ENCODE measurements at places on chromosomes 1 and 21.

DNA sequence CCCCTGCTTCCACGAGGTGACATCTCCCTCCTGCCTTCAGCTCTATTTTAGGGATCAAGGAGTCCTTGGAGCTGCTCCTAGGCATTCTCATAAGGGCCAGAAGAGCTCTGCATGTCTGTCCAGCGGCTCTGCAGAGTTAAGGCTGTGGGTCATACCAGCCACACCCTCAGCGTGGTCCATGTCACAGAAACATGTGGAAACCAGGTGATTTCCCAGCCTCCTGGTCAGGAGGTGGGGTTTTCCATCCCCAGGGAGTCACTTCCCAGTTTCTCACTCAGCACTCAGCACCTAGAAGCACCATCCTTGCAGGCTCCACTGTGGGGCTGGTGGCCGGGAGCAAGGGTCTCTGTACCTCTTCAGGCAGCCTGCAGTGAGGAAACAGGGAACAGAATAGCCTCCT lies 1.4 kb upstream of the TNFRSF1B start:
- no peak for DNase-seq

DNA sequence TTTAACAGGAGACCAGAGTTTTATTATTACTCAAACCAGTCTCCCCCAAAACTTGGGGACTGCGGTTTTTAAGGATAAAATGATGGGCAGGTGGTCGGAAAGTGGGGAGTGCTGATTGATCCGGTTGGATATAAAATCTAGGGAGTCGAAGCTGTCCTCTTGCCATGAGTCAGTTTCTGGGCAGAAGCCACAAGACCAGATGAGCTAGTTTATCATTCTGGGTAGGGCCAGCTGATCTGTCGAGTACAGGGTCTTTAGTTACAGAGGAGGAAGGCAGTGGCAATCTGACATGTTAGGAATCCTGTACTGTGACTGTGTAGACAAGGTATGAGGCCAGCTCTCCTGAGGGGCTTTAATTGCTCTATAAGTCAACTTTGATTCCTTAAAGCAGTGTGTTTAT lies 22.9 kb upstream of the FOXE3 start:
- no peak for DNase-seq

- peak; percentile 59 for DNase-seq
These were observed 22.7 kb upstream of the IFNGR2 start for GRCh38 chr21:33380483-33380998.

GRCh38 chr1:84574936-84575335 lies 696 bp upstream of the CTBS start:
- DNase-seq = no peak

GRCh38 chr1:221992427-221992826 lies 250.5 kb upstream of the DUSP10 start:
- no peak for DNase-seq

DNA sequence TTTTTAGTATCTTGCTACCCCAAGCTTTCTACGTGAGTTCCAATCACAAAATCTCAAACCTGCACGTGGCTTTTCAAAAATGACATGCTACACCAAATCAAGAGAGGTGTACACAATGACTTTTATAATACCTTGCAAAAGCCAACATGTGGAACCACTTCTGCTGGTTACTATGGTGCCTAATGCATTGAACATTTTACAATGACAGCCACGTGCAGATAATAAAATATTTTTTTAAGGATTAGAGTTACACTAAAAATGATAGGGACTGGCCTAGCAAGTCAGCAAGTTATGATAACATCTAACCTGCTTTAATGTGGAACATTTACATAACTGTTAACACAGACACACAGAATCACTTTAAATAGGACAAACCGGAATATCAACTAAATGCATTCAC lies 30.2 kb downstream of the EYA3 start:
- DNase-seq = no peak

DNA sequence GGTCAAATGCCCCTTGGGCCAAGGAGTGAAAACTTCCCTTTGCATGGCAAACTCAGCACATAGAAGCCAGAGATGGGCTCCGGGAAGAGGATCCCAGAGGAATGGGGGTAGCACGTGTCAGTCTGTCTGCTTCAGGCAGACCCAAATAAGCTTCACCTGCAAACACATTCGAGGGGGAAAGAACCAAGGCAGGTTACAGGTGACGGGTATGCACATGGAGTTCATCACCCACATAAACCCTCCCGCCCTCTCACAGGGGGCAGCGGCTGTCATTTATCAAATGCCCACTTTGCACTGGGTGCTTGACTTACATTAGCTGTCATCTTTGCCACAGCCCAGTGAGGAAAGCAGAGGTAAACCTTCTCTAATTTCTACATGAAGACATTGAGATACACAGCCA lies 73.0 kb upstream of the TLR5 start:
- DNase-seq = no peak

DNA sequence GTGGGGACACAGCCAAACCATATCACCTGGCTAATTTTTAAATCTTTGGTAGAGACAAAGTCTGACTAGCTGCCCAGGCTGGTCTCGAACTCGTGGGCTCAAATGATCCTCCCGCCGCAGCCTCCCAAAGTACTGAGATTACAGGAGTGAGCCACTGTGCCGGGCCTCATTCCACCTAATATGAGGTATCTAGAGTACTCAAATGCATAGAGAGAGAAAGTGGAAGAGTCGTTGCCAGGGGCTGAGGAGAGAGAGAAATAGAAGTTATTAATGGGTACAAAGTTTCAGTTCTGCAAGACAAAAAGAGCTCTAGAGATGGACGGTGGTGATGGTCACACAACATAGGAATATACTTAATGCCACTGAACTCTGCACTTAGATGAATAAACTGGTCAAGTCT lies 119.6 kb downstream of the TOMM20 start:
- no peak for DNase-seq

GRCh38 chr21:36769051-36769839 lies 70.3 kb downstream of the SIM2 start:
- no peak for DNase-seq

DNA sequence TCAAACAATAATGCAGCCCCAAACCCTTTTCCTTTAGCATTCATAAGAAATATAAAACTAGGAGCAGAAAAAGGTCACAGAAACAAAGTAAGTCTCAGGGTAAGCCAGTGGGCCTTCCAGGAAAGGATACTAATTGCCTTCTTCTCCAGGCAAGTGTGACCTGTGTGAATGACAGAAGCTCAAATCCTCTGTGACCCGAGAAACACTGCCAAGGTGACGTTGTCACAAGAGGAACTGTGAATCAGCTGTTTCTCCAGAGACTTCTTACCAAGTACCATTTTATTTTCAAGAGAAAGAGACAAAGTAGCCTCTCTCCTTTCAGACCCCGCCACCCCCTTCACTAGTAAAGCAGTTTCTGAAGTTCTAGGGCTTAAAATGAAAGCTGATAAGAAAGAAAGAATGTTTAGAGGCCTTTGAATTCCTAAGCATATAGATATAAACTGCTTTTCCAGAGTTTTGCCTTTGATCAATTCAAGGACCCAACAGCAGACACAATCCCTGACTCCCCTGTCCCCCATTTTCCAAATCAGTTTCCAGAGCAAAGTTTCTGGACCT lies 155.6 kb downstream of the NUF2 start:
- no peak for DNase-seq

GRCh38 chr21:44844256-44844655 lies 26.4 kb upstream of the SUMO3 start:
- no peak for DNase-seq

DNA sequence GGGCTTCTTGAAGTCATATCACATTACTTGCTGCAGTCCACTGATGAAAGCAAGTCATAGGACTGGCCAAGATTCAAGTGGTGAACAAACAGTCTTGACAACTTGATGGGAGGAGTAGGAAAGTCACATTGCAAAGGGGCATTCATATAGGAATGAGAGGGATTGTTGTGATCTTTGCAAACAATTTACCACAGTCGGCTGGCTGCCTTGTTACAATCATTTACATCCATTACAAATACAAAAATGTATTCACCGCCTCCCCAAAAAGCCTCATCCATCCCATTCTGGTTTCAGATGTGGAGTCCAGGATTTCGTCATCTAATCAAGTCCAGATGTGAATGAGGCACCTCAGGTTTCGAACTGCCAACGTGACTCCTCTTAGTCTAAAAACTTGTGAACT lies 26.8 kb downstream of the GORAB start:
- no peak for DNase-seq

DNA sequence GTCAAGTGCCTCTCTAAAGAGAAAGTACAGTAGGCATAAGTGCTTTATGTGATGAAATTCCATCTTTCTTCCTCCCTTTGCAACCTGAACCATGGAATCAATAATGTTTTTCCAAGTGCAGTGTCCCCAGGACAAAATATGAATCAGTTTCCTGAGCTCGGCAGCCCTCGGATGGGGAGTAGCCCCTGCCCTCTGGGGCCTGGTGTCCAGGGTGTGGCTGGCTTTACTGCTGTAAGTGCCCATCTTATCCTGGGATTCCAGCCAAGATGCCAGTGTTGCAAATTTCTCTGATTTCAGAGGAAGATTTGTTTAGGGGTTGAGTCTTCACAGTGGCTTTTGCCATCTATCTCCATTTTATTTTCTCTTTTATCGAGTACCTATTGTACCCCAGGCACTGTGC lies 40.5 kb upstream of the SRP9 start:
- DNase-seq = no peak

DNA sequence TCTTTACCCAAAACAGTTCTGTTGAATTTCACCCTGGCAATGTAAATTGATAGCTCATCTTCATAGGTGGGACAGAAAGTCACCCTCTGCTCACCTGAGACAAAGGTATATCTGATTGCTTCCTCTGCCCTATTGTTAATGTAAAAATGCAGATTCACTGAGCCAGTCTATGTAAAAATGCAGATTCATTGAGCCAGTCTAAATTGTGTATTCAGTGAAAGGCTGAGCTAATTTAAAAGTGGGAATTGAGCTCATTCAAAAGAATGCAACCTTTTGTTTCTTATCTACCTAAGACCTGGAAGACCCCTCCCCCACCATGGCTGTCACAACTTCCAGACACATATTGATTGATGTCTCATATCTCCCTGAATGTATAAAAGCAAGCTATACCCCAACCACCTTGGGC lies 4.8 kb upstream of the MYSM1 start:
- no peak for DNase-seq

- no peak for DNase-seq
These were observed 14.1 kb downstream of the TMCO4 start for GRCh38 chr1:19785660-19786059.

- DNase-seq = no peak
These were observed 21.8 kb upstream of the SRP9 start for GRCh38 chr1:225755671-225756319.

DNA sequence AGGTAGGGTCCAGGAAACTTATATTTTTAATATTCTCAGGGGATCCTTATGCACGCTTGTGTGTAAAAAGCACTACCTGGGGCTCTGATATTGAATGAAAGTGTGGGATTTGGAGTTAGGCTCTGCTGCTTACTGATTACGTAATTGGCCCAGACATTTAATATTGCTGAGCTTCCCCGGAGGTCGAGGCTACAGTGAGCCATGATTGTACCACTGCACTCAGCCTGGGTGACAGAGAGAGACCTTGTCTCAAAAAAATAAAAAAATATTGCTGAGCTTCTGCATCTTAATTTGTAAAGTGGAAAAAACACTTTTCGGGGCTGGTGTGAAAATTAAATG lies 62.2 kb upstream of the KIF26B start:
- DNase-seq = no peak

- DNase-seq = no peak
These were observed 12.3 kb downstream of the RAB4A start for GRCh38 chr1:229283183-229283611.

DNA sequence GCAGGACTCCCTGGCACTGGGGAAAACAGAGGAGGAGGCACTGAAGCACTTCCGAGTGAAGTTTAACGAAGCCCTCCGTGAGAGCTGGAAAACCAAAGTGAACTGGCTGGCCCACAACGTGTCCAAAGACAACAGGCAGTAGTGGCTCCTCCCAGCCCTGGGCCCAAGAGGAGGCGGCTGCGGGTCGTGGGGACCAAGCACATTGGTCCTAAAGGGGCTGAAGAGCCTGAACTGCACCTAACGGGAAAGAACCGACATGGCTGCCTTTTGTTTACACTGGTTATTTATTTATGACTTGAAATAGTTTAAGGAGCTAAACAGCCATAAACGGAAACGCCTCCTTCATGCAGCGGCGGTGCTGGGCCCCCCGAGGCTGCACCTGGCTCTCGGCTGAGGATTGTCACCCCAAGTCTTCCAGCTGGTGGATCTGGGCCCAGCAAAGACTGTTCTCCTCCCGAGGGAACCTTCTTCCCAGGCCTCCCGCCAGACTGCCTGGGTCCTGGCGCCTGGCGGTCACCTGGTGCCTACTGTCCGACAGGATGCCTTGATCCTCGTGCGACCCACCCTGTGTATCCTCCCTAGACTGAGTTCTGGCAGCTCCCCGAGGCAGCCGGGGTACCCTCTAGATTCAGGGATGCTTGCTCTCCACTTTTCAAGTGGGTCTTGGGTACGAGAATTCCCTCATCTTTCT lies 75.5 kb downstream of the PIK3CD start:
- no peak for DNase-seq

- no peak for DNase-seq
These were observed 98.3 kb downstream of the COQ8A start for GRCh38 chr1:227038401-227038800.

DNA sequence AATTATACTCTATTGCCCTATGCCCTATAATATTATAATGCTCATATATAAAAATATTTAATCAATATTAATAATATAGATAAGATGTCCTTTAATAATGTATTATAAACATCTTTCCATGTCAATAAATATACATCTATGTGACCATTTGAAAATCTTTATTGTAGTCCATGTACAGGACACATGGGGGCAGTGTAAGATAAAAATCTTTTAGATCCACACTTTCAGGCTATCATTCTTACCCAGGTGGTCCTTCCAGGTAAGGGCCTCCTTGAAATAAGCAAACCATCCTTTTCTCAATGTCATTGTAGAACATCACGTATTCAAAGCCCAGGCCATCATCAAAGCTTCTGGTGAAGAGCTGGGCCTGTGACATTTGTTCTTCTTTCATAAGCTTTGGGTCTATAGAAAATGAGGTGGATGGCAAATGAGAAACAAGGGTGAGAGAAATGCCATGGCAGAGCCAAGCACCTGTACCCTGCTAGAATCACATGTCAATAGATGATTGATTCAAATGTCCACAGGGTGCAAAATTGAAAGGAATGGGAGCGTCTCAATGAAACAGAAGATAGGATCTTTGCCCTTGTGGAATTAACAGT lies 20.2 kb downstream of the THEM4 start:
- DNase-seq = no peak

GRCh38 chr1:246111570-246111969 lies 395.5 kb downstream of the SMYD3 start:
- DNase-seq = no peak

GRCh38 chr1:110556471-110556807 lies 37.5 kb upstream of the KCNA10 start:
- DNase-seq = no peak

DNA sequence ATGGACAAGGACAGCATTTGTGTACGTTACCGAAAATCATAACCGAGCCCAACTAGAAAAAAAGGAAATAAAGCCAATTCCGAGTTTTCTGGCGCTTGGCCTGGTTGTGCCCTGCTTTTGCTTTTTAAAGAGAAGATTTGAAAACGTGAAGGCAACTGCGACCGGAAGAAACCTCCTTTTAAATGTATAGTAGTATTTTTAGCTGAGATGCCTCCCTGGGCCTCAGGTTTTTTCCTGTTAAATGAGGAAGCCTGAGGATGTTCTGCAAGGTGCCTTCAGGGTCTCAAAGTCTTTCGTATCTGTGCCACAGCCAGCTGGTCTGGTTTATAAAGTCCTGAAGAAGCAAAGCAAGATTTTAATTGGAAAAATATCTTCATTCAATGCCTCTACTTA lies 371 bp upstream of the ODF2L start:
- DNase-seq = no peak

Data from stimulated activated CD8-positive, alpha-beta memory T cell treated with anti-CD3 and anti-CD28 coated beads, Interleukin-7, amount 100 ng/mL, for 1 hour (primary cell).